ENCODE measurements at places on chromosomes 16 and 17.

- no peak for DNase-seq
Observed at GRCh38 chr16:59030923-59031485, 296.9 kb upstream of the GOT2 start.

DNA sequence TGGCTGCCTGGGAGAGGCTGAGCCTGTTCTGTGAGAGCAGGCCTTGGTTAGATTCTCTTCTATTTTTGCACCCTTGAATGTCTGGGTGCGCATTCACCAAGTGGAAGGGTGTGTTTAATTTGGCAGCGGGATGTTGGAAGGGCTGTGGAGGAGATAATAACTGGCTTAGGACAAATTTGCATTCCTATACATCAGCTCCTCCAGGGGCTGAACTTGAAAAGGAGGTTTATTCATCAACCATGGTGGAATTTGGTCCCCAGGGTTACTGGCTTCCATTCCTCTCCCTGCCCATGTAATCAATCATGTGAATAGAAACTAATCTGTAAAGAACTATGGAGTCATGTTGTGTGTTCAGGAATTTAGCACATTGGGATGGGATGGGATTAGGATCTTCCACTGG lies 100.2 kb upstream of the FOXF1 start:
- no peak for DNase-seq

DNA sequence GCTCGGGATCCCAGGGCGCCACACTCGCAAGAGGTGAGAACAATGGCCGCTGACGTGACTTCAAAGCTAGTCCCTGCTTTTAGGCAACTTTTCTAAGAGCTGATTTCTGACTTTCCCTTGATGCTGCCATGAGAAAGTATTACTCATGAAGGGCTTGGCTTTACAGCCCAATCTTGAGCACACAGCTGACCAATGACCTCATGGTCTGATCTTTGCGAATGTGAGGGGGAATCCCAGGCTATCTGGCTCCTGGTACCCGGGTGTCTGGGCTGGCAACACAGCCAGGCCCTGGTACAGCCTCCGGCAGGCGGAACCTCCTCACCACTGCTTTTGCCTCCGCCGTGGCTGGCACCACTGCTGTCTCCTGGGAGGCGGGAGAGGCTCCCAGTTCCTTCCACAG lies 17.5 kb downstream of the NDUFAF8 start:
- peak; percentile 84 for DNase-seq

GRCh38 chr17:40153603-40154236 lies 13.4 kb downstream of the CASC3 start:
- no peak for DNase-seq

DNA sequence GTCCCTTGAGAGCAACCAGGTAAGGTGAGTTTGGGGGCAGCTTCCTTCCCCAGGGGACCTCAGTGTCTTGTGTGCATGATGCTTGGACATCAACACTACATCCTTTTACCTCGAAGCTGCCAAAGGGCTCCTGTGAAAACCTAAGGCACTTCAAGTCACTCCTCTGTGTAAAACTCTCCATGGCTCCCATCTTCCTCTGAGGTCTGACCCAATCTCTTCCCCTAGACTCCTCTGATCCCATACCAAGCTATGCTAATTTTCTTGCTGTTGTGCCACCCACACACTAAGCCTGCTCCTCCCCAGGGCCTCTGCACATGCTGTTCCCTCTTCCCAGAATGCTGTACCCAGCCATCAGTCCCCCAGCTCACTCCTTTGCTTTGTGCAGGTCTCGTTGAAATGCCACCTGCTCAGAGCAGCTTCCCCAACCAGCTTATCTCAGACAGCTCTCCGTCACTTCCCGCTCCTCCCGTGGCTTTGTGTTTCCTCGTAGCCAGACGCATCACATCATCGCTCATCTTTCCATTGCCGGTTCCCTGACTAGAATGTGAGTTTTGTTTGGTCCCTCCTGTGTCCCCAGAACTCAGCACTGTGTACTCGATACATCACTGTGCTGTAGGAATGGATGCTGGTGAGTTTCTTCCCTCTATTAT lies 78.4 kb downstream of the CNGB1 start:
- peak; percentile 52 for DNase-seq

- DNase-seq = peak; percentile 51
Observed at GRCh38 chr17:48542114-48542656, 2.7 kb downstream of the HOXB2 start.

- peak; percentile 76 for DNase-seq
Observed at GRCh38 chr17:48961516-48962233, 6.7 kb downstream of the GIP start.

- DNase-seq = no peak
Observed at GRCh38 chr16:17152311-17152710, 318.4 kb downstream of the XYLT1 start.

DNA sequence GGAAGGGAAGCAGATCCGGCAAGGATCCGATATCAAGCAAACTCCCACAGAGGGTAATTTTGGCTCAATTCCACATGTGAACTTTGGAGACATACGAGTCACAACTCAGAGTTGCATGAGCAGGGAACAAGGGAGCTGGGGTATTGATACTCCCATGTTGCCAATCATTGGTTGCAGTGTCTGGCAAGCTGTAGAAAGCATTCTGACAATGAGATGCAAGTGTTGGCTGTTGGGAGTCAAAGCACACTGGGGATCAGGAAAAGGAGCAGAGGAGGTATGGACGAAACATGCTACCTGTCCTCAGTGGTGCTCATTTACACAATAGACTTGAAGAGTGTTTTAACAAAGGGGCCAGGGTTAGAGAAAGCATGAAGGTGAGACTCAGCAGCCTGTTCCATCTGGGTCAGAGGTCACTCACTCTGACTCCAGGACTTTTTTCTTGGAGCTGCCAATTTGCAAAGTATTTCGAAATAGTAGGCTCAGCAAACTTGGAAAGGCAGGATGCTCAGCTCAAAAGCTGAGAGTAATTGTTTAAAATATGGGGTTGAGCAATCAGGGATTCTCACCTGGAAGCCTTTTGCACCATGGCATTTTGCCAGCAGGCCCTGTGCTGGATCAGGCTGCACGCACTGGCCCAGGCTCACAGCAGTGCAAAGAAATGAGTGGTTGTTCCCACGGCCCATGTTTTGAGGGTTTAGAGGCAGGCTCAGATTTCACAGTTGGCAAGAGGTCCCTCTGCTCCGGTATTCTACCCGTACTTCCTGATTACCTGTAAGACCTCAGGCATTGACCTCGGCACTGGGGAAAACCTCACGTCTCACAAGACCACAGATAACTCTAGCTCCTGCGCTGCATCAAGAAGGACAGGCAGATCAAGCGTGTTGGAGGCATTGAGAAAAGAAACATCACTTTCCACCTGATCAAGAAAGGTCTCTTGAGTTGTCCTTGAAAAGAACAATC lies 17.6 kb upstream of the NKD1 start:
- DNase-seq = no peak

GRCh38 chr17:72518159-72518732 lies 397.4 kb downstream of the SOX9 start:
- no peak for DNase-seq

- DNase-seq = no peak
Observed at GRCh38 chr17:57178839-57179238, 77.5 kb upstream of the MSI2 start.

DNA sequence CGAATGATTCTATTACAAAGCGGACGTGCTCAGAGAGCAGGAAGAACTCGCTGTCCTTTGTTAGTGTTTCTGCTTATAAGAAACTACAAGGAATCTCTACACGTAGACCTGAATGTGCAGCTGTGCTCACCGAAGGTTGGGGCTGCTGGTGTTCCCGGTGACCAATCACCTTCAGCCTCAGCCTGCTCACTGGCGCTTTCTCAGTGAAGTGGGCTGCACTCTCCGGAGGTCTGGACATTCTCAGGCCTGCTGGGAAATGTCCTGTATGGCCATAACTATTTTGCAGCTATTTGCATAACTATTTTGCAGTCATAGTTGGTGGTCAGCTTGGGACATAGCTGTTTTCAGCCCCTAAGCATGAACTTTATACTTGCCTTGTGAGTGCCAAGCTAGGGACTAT lies 9.7 kb upstream of the CIAO3 start:
- peak; percentile 40 for DNase-seq

DNA sequence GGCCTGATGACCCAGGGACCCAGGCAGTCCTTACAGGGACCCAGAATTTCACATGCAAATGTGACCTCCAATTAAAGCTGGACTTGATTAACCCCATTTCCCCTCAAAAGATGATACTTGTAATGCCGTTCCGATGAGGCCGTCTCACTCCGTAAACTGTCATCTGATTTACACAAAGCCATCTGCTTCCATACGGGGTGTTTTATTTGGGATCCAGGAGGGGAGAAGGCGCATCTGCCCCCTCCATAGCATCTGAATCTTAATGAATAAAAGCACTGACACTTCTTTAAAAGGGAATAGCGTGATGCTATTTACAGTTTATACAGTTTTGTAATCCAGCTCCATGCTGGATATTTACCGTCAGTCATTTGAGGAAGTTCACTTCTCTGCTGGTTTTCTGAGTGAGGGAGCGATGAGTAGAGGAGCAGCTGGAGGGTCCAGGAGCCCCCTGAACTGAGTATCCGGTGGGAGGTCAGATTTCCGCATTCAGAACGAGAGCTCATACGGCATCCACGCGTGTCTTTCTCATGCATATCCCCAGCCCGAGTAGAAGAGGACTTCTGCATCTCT lies 452.7 kb downstream of the WWOX start:
- DNase-seq = no peak

DNA sequence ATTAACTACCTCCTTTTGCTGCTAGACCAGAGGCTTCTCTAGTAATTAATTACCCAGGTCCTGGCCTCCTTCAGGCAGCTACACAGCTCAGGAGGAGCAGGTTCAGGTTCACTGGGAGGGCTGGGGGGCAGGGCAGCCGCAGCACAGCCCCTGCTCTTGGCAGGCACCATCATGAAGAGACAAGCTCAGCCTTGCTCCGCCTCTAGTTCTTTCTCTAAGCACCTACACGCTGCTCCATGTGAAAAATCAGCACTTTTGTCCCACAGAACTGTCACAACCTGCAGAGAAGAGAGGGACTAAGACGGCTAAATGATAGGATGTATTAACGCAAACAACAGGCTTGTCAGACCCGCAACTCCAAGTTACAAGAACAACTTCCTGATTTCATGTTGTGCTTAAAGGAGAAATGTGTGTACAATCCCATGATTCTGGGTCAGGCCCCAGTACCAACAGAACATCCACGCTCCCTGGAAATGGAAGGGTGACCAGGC lies 53.4 kb downstream of the GRB2 start:
- peak; percentile 81 for DNase-seq

DNA sequence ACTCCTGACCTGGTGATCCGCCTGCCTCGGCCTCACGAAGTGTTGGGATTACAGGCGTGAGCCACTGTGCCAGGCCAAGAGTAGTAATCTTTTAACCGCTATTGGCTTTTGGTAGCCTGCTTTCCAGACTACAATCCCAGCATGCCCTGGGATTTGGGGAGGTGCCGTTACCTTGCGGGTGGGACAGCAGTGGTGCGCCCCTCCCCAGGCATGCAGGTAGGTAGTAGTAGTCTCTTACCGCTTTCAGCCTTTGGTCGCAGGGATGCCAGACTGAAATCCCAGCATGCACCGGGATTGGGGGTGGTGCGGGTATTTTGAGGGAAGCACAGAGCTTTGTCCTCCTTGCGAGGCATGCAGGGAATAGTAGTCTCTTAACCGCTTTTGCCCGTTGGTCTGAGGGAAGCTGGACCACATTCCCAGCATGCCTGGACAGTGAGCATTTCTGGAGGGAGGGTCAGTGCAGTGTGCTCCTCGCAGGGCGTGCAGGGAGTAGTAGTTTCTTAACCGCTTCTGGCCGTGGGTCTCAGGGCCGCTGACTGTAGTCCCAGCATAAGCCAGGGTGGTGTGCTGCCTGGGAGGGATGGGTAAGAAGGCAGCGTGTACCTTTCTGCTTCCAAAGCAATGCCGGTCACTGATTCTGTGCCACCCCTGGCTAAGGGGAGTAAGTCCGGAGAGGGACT lies 1686.8 kb downstream of the TP53TG3F start:
- DNase-seq = no peak

DNA sequence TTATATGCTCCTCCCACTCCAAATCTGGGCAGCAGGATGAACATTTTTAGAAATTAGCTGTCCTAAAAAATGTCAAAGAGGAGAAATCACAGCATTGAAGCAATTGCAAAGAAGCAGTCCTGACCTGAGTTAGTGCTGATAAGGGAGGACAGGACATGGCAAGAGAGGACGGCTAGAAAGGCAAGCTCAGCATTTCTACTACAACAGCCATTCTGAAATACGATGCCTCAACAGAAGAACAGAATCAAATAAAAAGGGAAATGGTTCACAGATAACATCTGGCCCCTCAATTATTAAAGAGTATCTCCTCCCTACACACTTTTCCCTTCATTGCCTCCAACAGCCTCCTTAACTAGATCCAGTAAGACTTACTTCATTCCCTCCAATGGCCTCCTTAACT lies 18.3 kb downstream of the VPS53 start:
- no peak for DNase-seq

GRCh38 chr16:57770361-57770760 lies 31.9 kb downstream of the KIFC3 start:
- no peak for DNase-seq

DNA sequence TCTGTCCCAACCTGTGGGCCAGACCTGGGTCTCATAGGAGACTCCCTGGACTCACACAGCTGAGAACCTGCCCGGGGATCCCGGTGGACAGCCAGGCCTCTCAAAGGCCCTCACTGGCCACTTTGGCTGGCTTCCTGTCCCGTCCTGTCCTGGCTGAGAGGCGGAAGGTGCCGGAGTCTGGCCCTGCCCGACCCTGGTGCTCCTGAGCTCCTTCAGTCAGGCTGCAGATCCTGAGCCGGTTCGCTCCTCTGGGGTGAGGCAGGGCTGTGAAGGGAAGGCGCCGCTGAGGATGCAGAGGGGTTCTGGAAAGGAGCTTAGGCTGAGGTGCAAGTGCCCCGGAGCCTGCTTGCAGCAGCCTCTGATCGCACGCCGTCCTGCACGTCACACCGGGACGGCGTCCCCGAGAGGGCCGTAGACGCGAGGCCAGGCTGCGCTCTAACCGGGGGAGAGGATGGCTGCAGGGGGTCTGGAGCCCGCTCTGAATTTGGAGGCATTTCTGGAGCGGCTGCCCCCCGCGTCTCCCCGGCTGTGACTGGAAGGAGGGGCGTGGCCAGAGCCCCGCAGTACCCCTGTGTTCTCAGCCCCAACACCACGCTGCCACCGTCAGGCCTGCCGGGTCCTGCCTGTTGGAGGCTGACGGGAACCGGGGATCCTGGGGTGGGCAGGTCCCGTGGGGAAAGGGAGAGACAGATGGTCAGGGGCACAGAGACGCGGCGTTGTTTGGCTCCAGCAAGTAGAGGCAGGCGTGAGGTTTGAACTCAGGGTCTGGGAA lies 4.1 kb downstream of the HGS start:
- no peak for DNase-seq

DNA sequence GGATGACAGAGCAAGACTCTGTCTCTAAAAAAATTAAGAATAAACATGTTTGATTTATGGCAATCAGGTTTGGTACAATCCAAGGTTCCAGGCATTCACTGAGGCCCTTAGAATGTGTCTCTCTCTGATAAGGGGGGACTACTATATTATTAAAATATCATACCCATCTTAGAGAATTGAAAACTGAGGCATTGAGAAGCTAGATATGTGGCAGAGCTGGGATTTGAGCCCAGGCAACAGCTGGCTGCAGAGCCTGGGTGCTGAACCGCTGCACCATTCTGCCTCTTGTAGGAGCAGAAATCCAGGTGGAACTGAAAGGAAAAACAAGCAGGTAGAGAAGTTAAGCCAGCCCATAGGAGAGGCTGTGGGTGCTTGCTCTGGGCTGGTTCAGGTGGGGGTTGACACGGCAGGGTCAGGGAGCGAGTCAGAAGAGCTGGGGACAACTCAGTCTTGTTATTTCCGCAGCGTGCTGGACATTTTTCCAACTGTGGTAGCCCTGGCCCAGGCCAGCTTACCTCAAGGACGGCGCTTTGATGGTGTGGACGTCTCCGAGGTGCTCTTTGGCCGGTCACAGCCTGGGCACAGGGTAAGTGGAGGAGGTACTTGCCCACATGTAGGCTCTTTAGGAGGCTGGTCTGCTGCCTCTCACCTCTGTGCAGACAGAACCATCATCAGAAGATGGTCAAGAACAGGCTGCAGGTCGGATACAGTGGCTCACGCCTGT lies 62.5 kb downstream of the WIPI1 start:
- DNase-seq = no peak
